ENCODE measurements at places on chromosomes 6 and 20.
A peak's percentile ranks its signal among the peaks of the same experiment; 100 is the strongest.

DNA sequence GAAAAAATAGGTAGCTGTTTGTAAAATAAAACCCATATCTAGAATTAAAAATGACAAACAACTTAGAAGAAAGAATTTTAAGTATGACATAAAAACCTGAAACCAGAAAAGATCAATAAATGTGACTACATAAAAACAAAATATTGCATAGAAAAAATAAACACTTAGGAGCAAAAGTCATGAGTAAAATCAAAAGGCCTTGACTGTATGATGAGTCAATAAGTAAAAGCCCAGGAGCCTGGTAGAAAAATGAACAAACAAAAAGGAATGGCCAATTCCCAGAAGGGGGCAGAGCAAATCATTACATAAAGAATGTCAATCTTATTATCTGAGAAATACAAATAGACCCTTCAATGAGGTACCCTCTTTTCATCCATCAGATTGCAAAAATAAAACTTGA is 20.7 kb upstream of the ENPP1 start:
- H3K4me1 ChIP-seq = peaks cover 12% of the 10 kb centered on the region
- H3K36me3 ChIP-seq = no peaks in the 10 kb centered on the region
- H3K27ac ChIP-seq = no peak overlapping the region
- no peak overlapping the region for H3K4me3 ChIP-seq
- no peaks in the 10 kb centered on the region for H3K27me3 ChIP-seq
- no peak for DNase-seq

DNA sequence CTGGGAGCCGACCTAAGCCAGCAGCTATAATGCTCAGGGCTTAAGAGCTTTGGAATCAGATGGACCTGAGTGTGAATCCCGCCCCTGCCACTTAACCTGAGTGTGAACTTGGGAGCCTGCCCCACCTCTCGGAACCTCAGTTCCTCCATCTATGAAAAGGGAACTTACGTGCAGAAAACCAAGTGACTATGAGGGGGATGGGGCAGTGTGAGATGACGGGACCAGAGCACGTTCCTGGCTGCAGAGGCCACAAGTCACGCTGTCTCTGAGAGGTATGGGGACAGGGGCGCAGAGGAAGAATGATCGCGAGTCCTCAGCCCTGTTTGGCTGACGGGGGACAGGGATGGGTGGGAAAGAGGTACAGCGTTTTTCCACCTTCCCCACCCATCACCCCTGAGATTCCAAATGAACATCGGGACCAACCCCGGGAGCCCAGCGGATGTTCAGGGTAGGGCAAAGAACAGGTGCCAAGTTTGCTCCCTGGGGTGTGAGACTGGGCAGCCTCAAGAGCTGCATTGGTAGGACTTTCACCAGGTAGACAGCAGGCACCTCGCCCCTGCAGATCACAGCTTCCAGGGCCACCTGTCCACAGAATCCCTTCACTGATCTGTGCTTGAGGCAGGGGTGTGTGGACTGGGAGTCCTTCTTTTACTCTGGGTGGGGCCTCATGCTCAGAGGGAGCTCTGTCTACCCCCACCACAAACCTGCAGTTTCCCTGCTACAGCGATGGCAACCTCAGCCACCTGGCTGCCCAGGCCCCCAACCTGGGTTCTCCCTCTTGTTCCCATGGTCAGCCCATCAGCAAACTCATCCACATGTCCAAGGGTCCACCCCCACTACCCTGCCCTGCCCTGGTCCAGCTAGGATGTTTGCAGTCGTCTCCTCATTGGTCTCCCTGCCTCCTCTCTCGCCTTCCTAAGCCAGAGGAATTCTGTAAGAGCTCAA is 85.8 kb downstream of the CEBPB start:
- no peaks in the 10 kb centered on the region for H3K36me3 ChIP-seq
- H3K4me1 ChIP-seq = no peaks in the 10 kb centered on the region
- H3K27ac ChIP-seq = no peak overlapping the region
- DNase-seq = no peak
- H3K27me3 ChIP-seq = no peaks in the 10 kb centered on the region

GRCh38 chr6:42293386-42293977 is 75.8 kb upstream of the MRPS10 start:
- no peak overlapping the region for H3K27ac ChIP-seq
- H3K27me3 ChIP-seq = no peaks in the 10 kb centered on the region
- no peaks in the 10 kb centered on the region for H3K36me3 ChIP-seq
- no peak for DNase-seq
- H3K4me1 ChIP-seq = no peaks in the 10 kb centered on the region
- no peak overlapping the region for H3K4me3 ChIP-seq

DNA sequence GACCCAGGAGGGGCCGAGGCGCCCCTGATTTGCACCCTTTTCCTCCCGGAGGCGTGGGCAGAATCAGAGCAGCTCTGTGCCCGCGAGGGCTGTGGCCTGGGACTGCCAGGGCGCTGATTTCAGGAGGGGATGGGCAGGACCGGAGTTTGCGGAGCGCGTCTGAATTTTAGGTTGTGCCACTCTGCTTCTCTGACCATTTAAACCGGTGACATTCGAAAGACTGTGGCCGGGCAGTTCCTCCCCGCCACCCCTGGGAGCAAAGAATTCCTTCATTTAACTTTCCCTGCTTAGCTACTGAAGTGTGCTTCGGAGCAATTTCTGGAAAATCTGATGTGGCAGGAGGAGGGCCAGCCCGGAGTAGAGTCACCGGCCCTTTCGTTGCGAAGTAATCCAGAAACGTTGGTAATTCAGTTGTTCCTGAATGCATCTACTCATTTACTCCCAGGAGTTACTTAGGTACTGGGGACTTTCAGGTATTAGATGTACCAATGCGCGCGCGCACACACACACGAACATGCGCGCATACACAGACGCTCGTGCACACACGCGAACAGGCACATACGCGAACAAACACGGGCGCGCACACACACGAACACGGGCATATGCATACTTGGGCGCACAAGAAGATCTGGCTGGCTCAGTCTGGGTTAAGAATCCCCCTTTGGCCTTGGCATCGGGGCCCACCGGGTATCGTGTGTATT is 568 bp downstream of the CCDC170 start:
- no peaks in the 10 kb centered on the region for H3K27me3 ChIP-seq
- DNase-seq = peak; percentile 58
- H3K36me3 ChIP-seq = no peaks in the 10 kb centered on the region

DNA sequence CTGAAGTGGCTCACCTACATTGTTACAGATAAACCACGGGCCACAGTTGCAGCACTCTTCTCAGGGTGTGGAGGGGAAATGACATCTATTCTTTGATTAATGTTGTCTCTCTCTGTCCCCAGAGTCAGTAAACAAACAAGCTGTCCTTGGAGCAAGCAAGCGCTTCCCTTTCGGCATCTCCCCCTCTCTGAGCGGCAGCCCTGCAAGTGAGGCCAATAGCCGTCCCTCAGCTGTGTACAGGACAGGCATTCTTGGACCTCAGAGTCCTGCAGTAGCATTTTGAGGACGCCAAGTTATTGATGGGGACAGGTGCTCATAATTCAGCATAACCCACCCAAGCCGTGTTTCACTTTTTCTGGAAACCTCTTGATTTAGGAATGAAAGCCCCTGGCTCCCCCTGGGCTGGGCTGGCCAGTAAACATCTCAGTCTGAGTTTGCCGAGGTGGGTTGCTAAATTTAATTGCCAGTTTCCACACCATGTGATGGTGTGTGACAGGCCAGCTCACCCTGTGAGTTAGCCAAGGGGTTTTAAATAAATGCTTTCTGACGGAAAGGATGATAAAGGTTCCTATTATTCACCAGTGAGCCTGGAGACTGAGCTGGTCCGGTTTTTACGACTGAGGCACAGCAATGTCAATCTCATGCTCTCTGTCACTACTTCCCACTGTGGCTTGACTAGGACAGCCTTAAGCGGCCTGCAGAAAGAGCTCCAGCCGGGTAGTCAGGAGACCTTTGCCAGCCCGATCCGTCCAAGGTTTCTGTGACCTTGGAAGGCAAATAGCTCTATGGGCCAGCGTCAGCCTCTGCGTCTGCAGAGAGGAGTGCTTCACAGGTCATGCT is 214.8 kb upstream of the RREB1 start:
- H3K4me3 ChIP-seq = no peak overlapping the region
- H3K27ac ChIP-seq = no peak overlapping the region
- no peak for DNase-seq
- no peaks in the 10 kb centered on the region for H3K36me3 ChIP-seq
- no peaks in the 10 kb centered on the region for H3K27me3 ChIP-seq

- no peaks in the 10 kb centered on the region for H3K36me3 ChIP-seq
- H3K27me3 ChIP-seq = no peaks in the 10 kb centered on the region
- DNase-seq = no peak
- H3K4me3 ChIP-seq = no peak overlapping the region
- H3K4me1 ChIP-seq = no peaks in the 10 kb centered on the region
- no peak overlapping the region for H3K27ac ChIP-seq
Observed at GRCh38 chr6:93008375-93008774, 411.0 kb downstream of the EPHA7 start.

GRCh38 chr20:36147690-36148089 is 6.8 kb upstream of the EPB41L1 start:
- no peak overlapping the region for H3K4me3 ChIP-seq
- no peak overlapping the region for H3K27ac ChIP-seq

DNA sequence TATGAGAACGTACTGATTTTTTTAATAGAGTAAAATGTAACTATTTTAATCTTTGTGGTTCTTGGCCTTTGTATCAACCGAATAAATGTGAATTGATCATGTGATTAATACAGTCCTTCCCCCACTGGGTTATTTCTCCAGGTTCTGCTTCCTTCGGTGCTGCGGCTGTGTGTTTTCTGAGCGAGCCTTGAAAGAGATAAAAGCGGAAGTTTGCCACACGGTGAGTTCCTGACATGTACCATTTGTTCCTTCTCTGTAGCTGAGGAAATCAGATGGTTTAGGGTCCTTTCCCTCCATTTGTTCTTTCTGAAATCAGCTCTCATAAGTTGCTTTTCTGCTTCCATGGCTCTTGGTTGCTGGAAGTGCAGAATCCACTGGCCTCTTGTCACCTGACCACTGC is 15.5 kb downstream of the RTF2 start:
- H3K27ac ChIP-seq = no peak overlapping the region
- no peaks in the 10 kb centered on the region for H3K27me3 ChIP-seq
- no peak for DNase-seq
- peaks cover 7% of the 10 kb centered on the region for H3K36me3 ChIP-seq
- H3K4me1 ChIP-seq = no peaks in the 10 kb centered on the region

DNA sequence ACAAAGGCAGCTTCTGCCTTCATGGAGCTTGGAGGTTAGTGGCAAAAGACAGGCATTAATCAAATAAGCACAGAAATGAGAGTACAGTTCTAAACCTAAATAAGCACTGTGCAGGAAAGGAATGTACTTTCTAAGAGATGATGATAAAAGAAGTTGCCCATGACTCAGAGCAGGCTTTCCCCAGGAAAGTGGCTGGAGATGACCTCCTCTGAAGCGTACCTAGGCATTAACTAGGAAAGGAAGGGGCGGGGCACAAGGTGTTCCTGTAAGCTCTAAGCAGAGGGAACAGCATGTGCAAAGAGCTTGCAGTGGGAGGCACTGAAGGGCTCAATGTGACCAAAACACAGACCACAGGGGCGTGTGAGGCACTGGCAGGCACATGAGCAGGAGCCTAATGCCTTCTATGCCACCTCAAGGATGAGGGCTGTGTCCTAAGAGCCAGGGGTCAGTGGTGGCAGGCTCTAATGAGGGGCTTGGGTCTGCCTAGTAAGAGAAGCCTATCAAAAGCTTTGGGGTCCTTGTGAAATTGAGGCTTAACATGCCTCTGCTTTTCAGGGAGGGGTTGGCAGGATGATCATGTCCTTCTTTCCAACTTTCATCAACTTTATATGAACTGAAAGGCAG is 4.9 kb downstream of the SSTR4 start:
- no peak overlapping the region for H3K4me3 ChIP-seq
- no peaks in the 10 kb centered on the region for H3K4me1 ChIP-seq
- no peaks in the 10 kb centered on the region for H3K36me3 ChIP-seq
- peaks cover 14% of the 10 kb centered on the region for H3K27me3 ChIP-seq
- no peak overlapping the region for H3K27ac ChIP-seq

DNA sequence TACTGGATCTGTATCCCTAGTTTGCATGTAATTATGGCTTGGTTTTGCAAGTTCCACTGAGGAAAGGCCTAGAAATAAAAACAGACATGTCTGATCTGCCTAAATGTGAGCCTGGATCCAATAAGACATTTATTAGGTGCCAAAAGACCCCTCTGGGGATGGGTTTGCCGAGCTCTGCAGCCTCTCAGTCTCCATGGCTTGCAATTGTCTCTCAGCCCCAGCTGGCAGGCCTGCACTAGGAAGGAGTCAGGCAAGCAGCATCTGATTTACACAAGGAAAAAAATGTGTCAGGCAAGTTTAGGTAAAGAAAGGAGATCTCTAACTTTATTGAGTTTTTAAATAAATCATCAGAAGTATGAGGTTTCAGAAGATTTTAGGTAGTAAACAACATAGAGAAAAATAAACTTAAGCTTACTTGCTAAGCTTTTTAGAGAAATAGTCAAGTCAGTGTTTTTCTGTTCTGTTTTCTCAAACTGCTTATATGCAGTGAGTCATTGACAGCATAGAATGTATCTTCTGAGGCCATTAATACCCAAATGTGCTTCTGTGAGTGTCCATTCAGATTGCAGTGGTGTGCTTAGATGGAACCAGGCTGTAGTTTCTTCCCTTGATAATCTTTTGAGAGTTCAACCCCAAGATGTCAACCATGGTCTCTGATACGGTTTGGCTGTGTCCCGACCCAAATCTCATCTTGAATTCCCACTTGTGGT is 121.0 kb downstream of the FHL5 start:
- DNase-seq = no peak
- no peak overlapping the region for H3K27ac ChIP-seq
- no peaks in the 10 kb centered on the region for H3K4me1 ChIP-seq
- no peak overlapping the region for H3K4me3 ChIP-seq

- DNase-seq = no peak
- no peaks in the 10 kb centered on the region for H3K27me3 ChIP-seq
- H3K27ac ChIP-seq = no peak overlapping the region
- H3K4me3 ChIP-seq = no peak overlapping the region
- H3K36me3 ChIP-seq = no peaks in the 10 kb centered on the region
Observed at GRCh38 chr6:128655978-128656498, 135.6 kb upstream of the PTPRK start.

GRCh38 chr6:158786645-158787304 is 32.4 kb downstream of the EZR start:
- no peak overlapping the region for H3K27ac ChIP-seq
- H3K27me3 ChIP-seq = no peaks in the 10 kb centered on the region
- no peak for DNase-seq
- peaks cover 19% of the 10 kb centered on the region for H3K4me1 ChIP-seq
- H3K4me3 ChIP-seq = no peak overlapping the region
- peaks cover 8% of the 10 kb centered on the region for H3K36me3 ChIP-seq

DNA sequence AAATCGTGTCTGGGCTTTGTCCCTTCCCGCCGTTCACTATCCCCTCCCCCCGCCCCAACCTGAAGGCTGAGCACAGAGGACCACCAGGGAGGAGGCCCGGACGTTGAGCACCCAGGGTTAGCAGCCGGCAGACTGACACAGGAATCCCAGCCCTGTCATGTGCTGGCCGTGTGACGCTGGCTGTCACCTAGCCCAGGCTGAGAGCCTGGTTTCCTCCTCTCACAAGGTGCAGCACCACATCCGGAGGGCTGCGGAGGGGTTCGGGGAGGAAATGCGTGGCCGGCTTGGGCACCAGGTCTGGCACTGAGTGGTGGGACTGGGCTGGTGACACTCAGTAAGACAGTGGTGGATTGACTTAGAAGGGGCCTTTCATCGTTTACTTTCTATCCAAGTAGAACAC is 4.6 kb upstream of the LSM14B start:
- H3K36me3 ChIP-seq = no peaks in the 10 kb centered on the region
- no peak overlapping the region for H3K27ac ChIP-seq
- peaks cover 18% of the 10 kb centered on the region for H3K4me1 ChIP-seq

- H3K4me3 ChIP-seq = no peak overlapping the region
- no peaks in the 10 kb centered on the region for H3K27me3 ChIP-seq
- H3K27ac ChIP-seq = no peak overlapping the region
- H3K36me3 ChIP-seq = no peaks in the 10 kb centered on the region
- no peaks in the 10 kb centered on the region for H3K4me1 ChIP-seq
Observed at GRCh38 chr6:31940256-31940664, 5.6 kb upstream of the CFB start.

Data from pancreas (tissue), 10 donors.